Activated CD8-positive, alpha-beta T cell treated with anti-CD3 and anti-CD28 coated beads, Interleukin-2, amount 10 ng/mL, durations not matched to agents 7 days and 5 days (primary cell): ENCODE measurements at places on chromosomes 13 and 19. TPM values are rescaled to one million over a fixed set of nuclear protein-coding genes. Genes with fewer than 3 reads are reported as not detected.

The ZNF540 gene
- 1.2 TPM for total RNA-seq

The SMIM17 gene
- not detected for total RNA-seq

The MEDAG gene
- not detected for total RNA-seq

The URAD gene
- not detected for total RNA-seq

The PLA2G4C gene
- total RNA-seq: 1.8 TPM

The PPM1N gene
- 1.6 TPM for total RNA-seq

The CEACAM16 gene
- total RNA-seq: not detected

The ARHGAP45 gene
- 433 TPM for total RNA-seq

The ZNF560 gene
- 0.40 TPM for total RNA-seq

The POLR1D gene
- total RNA-seq: 142 TPM

The DNAAF3 gene
- 0.23 TPM for total RNA-seq

The ZNF235 gene
- total RNA-seq: 5.5 TPM

The TIMM29 gene
- 20.2 TPM for total RNA-seq

The PAF1 gene
- total RNA-seq: 48.2 TPM

The NOVA2 gene
- not detected for total RNA-seq

The IQCN gene
- 3.7 TPM for total RNA-seq

The KIR2DL3 gene
- total RNA-seq: 0.21 TPM

The TBXA2R gene
- total RNA-seq: 2.6 TPM

The PSG2 gene
- not detected for total RNA-seq

The CPT1C gene
- total RNA-seq: 0.82 TPM

The C19orf47 gene
- total RNA-seq: 27.7 TPM

The SIGLEC12 gene
- total RNA-seq: 0.53 TPM

The GARIN5A gene
- total RNA-seq: 0.29 TPM

The ATXN8OS gene
- not detected for total RNA-seq

The ASF1B gene
- 131 TPM for total RNA-seq

The ZSCAN4 gene
- total RNA-seq: not detected

The MBD3L2 gene
- not detected for total RNA-seq
